Epithelial cell of esophagus (primary cell): ENCODE measurements at places on chromosomes 2 and 18.

GRCh38 chr18:24315170-24315569, 82.5 kb downstream of the OSBPL1A start:
- peak; percentile 2 for DNase-seq

DNA sequence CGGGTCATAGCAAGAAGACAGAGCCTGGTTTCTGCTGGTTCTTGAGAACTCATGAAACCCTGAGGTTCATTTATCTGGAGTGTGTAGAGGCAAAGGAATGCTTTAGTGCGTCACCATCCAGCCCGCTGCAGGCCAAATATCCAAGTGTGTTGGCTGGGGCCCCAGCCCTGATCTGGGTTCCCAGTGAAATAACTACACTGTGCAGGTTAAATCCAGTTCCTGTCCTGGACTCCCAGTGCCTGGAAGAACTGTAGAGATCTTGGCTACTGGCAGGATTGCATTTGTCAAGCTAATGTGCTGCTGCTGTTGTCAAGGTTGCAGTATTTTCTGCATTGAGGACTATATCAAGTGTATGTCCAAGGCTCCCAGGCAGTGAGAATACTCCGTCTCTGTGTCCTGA, 89.9 kb downstream of the MAPK4 start:
- peak; percentile 50 for DNase-seq

DNA sequence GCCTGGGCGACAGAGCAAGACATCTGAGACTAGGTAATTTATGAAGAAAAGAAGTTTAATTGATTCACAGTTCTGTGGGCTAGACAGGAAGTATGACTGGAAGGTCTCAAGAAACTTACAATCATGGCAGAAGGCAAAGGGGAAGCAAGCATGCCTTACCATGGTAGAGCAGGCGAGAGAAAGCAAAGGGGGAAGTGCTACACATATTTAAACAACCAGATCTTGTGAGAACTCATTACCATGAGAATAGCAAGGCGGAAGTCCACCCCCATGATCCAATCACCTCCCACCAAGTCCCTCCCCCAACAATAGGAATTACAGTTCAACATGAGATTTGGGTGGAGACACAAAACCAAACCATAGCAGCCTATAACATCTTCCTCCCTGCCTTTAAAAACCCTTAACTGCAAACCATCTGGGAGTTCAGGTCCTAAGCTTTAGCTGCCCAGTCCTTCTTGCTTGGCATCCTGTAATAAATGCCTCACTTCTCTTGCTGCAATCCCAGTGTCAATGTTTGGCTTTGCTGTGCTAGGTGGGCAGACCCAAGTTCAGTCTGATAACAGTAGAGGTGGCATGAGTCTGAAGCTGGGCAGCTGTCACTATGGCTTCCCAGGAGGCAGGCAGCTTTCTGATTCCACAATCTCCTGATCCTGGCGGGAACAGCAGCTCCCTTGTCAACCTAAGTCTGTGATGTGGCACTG, 11.2 kb upstream of the SP5 start:
- DNase-seq, result no peak

DNA sequence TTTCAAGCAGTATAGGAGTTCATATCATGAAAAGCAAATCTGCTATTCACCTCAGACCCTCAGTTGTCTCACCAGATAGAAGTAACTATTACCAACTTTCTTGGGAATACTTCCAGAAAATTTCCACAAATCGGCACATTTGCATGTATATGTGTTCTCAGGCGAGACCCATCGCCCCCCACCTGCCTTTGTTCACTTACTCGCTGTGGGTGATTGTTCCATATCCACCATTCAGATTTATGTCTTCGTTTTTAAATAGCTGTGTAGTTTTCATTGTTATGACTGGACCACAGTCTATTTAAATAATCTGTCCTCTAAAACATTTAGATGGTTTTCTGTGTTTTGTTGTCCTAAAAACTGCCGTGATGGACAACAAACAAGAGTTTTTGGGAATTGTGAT, 3.3 kb downstream of the TRIM54 start:
- no peak for DNase-seq

DNA sequence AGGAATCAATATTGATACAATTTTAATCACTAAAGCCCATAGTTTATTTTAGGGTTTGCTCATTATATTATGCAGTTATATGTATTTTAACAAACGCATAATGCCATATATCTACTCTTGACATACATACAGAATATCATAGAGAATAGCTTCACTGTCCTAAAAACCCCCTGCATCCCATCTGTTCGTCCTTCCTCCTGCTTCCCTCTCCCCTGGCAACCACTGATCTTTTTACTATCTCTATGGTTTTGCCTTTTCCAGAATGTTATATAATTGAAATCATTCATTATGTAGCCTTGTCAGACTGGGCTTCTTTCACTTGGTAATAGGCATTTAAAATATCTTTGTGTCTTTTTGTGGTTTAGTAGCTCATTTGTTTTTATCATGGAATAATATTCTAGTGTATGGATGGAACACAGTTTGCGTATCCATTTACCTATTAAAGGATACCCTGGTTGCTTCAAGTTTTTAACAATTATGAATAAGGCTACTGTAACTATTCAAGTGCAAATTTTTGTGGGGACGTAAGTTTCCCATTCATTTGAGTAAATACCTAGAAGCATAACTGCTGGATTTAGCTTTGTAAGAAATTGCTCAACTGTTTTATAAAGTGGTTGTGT, 801.6 kb upstream of the GCFC2 start:
- DNase-seq, result no peak

DNA sequence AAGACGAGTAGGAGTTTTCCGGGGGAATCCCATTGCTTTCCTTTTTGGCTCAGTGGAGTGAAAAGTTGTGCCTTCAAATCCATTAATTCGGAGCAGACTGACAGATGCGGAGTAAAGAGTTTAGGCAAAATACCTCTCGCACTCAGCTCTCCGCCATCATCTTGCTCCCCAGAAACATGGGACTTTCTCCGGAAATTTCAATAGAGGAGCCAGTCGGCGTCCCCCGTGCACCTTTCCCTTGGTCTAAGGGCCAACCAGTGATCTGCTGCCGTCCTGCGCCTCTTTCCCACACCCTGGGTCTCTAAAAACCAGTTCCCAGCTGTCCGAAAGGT, 318 bp downstream of the TYW5 start:
- no peak for DNase-seq

GRCh38 chr2:231884438-231885140, 41.6 kb downstream of the NPPC start:
- no peak for DNase-seq

DNA sequence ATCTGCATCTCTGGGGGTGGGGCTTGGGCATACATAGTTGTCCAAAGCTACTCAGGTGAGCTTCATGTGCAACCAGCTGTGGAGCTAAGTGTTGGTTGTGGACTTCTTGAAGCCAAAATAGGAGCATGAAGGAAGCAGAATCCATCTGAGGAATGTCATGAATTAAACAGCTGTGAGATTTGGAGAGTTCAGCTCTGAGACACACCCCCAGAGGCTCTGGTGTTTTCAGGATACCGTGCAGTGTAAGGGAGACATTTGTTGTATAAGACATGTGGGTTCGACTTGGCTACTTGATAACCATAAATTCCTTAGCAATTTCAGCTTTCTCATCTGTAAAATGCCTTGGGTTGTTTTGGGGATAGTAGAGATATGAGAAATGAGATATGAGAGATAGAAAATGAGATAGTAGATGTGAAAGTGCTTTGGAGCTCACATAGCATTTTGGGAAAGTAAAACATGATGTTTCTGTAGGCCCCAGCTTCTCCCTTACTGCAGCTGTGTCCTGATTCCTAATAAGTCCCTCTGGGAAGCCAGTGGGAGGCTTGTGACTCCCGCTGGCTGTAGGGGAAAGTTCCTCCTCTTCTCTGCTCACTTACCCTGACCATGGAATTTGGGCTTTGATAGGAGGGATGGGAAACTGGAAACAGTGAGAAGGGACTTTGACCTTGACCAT, 50.0 kb downstream of the DPYSL5 start:
- no peak for DNase-seq

DNA sequence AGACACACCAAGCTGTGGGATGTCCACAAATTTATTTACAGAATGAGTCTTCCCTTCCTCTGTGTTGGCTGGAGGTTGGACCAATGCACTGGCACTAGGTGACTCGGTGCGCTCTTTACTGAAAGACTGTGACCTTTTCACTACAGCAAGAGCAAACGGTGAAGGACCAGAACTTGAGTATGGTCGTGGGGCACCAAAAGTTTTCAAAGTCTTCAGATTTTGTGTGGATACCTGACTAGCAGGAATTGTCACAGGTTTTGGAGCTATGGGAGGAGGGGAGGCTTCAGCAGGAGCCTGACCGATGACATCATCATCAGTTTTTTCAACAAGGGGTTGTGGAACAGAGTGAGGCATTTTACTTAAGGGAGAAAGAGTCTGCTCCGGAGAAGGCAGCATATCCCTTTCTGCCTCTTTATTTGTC, 73.0 kb upstream of the GRB14 start:
- peak; percentile 3 for DNase-seq

- no peak for DNase-seq
These were observed 237.6 kb downstream of the IKZF2 start for GRCh38 chr2:212913640-212914306.

DNA sequence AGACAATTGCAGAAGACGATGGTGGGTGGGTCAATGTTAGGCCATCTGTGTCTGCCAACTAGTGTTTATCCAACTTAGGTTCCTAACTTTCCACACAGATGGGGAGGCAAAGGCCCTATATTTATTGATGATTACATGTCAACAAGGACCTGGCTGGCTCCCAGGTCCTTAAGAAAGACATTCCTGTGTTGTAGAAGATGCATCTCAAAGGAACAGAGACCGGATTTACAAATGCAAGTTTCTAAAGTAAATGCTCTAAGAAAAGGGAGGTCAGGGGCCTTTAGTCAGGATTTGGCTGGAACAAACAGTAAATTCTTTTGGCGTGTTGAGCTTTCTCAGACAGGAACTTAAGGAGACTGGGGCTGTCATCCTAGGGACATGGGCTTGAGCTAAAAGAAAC, 175.0 kb downstream of the SH3BP4 start:
- DNase-seq, result no peak

- DNase-seq, result no peak
These were observed 18.8 kb downstream of the TGOLN2 start for GRCh38 chr2:85308896-85309555.

DNA sequence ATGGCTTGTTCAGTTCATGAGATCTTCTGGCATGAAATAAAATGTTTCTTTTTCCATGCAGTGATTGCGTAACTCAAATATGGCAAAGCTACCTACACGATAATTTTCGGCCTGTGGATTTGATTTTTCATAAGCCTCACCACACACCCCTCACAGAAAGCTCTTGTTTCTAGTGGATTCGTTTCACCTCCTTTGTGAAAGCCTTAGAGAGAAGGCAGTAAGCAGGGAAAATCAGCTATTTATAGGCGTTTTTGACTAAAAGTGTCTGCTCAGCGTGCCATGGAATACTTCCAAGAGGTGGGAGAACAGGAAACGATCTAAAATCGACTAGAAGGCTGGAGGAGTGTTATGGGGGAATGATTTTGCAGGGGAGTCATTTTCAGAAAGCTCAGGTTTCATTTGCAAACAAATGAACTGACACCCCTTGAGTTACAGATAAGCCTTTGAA, 417.9 kb downstream of the TGIF1 start:
- no peak for DNase-seq

DNA sequence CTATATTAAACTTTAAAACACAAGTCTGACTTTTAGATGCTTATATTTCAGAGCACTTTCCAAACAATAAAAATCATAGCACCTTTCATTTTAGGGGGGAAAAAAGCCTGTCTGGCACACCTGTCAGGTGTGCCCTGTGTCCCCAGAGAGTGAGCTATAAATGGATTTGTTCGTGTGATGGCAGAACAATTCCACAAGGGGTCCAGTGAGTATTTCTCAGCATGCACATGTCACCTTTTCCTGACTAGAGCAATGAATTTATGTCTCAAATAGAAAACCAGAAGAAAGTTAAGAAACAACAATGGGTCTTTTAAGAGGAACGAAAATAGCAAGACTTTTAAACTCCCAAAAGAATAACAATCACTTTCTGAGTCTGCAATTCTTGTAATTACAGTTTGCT, 55.9 kb downstream of the ACVR1C start:
- DNase-seq, result peak; percentile 24

DNA sequence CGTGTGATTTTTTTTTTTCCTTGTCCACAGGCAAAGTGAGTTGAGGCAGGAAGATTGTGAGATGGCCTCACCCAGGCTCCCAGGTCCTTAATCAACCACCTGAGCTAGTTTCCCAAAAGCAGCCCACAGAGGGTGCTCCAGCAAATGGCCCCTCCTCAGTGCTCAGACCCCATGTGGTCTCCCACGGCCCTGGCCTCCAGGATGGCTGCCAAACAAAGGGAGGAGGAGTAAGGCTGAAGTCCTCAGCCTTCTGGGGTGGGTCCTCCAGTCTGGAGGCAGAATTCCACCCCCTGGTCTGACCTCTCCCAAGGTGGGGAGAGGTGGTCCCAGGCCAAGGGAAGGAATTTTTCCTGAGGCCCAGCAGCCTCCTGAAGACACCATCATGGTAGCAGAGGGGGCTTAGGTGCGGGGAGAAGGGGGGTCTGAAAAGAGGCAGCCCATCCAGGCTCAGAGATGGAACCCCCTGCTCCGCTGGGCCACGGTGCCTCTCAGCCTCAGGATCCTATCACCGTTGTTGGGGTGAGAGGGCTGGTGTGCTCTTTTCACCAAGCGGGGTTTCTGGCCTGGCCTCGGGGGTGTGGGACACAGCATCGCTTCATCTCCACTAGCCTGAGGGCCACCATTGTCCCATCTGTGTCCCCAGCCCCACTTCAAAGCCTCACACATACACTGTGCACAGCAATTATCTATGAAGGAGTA, 2.3 kb downstream of the NGEF start:
- no peak for DNase-seq

GRCh38 chr18:12726331-12726730, 23.5 kb downstream of the PSMG2 start:
- DNase-seq, result no peak

DNA sequence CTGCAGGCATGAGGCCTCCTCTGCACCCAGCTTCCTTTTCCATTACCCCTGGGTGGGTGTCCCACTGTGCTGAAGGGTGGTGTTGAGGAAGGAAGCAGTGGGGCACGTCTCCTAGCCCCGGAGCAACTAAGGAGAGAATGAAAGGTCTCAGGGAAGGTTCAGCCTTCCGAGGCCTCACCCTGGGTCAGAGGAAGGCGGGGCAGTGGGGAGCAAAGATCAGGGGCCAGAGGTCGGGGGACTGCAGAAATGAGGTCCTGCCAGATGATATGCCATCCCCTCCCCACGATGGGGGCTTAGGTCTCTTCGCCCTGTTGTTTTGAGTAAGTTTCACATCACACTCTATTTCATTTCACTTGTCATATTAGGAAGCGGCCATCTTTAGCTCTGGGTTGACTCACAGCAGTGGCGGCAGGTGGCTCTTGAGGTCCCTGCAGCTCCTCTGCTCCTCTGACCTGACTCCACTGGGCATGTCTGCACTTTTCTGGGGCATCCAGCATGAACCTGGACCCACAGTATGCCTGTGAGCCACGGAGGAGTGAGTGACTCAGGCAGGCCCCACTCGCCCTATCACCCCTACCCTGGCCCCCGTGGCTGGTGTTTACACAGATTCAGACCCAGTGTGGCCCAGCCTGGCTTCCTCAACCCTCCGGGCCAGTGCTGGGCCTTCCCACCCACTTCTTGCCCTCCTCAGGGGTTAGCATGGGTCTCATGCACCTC, 153.7 kb upstream of the SMAD2 start:
- no peak for DNase-seq

GRCh38 chr2:102664471-102664909, 45.1 kb downstream of the SLC9A2 start:
- peak; percentile 100 for DNase-seq

GRCh38 chr2:53432936-53433335, 334.7 kb upstream of the CHAC2 start:
- peak; percentile 30 for DNase-seq
